NCI-H526 treated with DMSO at 0.1 percent for 48 hours (cell line): ENCODE measurements at places on chromosomes 5 and 9.

DNA sequence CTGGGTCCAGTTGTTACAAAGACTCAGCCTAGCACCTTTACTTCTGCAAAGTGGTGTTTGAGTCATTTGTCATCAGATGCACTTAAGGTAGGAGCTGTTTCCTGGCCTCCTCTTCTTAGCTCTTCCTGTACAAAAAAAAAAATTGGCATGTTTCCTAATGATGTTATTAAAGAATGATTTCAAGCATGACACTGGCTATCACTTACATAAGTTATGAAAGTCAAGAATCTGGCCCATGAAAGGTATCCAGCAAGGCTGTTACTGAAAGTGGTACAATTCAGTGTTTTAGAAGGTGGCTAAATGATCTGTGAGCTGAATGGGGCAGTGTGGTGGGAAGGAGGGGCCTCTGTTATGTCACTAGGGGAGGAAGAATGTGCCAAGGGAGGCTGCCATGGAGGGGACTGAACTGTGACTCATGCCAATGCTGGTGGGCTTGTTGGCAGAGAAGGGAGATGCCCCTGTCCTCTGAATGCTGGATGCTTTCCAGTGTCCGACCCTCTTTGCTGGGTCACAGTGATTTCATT lies 175.1 kb upstream of the MAP1B start:
- no peak for DNase-seq

- no peak for DNase-seq
These were observed 15.0 kb downstream of the S1PR3 start for GRCh38 chr9:89006267-89006666.

DNA sequence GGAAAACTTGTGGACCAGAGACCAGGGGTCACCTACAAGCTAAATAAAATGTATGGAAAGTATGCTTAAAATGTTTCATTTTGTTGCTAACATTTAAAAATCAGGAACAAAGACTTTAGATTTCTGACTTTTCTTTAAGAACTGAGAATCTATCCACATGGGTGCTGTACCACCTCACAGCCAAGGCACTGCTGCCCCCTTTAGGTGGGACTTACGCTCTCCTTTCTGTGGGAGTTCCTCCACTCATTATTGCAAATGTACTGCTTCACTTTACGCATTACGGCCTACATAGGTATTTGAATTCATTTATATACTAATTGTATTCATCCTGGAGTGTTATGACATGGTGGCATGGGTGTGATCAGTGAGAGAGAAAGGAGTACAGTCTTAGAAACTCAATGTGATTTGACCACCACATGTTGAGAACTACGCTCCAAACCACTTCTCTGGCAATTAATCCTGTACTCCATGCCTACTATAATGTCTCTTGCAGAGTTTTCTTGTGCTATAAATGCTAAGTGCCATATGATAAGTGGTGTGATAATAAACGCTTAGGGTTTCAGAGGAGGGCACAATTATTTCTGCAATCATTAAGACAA lies 24.7 kb upstream of the CETN3 start:
- peak; percentile 2 for DNase-seq

- peak; percentile 5 for DNase-seq
These were observed 427 bp downstream of the SERINC5 start for GRCh38 chr5:80255431-80255810.

- DNase-seq = no peak
These were observed 21.4 kb upstream of the FAM81B start for GRCh38 chr5:95369782-95370181.

GRCh38 chr9:115740986-115741385 lies 412.6 kb upstream of the PAPPA start:
- no peak for DNase-seq

DNA sequence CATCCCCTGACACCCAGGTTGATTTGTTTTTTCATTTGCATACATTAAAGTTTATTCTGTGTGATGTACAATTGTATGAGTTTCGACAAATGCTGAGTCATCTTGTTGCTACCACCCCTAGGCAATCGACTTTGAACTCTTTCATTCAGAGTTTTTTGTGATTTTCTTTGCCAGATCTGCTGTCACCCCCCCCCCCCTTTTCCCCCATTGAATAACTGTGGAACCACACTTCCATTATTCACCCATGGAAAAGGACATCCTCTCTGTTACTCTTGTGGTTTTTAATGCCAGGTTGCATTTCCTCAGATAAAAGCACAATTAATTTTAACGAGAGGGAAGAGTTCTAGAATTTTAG lies 13.7 kb upstream of the FAM120AOS start:
- DNase-seq = peak; percentile 29

GRCh38 chr5:115666023-115666422 lies 40.2 kb upstream of the TMED7 start:
- DNase-seq = no peak

GRCh38 chr9:36728651-36729520 lies 156.2 kb downstream of the MELK start:
- DNase-seq = peak; percentile 41

DNA sequence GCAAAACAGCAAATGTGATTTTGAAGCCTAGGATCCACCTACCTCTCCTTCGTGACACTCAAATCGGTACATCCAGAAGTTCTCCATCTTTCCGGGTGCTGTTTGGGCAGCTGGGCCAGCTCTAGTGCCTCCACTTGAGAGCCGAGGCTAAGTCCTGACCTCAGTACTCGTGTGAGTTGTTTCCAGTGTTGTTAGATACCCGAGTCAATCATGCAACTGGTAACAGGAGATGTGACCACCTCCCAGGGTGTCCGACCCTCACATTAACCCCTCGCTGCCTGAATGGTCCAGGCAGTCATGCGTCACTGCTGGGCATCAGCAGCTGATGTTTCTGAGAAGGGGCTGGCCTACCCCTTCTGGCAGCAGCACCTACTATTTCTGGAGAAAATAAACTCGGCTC lies 170.3 kb downstream of the ENTREP1 start:
- DNase-seq = no peak

- DNase-seq = no peak
These were observed 205.7 kb downstream of the AGTPBP1 start for GRCh38 chr9:85536076-85536475.

DNA sequence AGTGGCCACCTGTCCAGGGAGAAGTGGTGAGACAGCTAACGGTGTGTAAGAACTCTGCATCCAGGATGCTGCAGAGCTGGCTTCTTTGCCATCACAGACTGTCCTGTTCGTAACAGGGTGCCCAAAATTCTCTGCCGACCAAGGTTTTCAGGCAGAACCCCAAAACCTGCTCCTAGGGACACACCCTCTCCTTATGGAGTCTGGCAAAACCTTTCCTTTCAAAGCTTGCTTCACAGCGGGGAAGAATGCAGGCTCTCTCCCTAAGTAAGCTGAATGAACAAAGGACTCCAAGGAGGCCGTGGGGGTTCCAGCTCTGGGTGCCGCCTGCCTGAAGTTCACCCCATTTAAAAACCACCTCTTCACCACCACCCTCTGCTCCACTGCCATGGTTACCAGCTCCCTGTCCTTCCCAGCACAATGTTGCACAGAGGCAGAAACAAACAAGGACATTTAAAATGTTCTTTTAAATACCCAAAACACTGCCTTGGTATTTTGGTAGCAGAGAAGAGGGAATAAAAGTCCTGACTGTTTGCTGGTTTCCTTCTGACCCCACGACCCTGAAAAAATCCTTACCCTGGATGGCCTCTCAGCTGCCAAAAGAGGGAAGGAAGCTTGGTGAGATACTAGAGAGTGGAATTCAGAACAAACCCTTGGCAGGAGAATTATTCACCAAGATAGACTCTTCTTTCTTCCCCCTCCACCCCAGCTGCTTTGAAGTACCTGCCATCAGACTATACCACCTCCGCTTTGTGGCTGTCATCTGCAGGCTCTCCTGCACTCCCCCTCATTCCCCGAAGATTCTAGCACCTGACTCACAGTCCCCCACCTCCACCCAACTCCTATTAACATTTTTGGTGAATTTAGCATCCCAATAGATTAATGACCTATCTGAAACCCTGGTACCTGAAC lies 7.1 kb upstream of the KLF9 start:
- no peak for DNase-seq

- DNase-seq = no peak
These were observed 151.4 kb downstream of the HSD17B3 start for GRCh38 chr9:96150324-96151227.

DNA sequence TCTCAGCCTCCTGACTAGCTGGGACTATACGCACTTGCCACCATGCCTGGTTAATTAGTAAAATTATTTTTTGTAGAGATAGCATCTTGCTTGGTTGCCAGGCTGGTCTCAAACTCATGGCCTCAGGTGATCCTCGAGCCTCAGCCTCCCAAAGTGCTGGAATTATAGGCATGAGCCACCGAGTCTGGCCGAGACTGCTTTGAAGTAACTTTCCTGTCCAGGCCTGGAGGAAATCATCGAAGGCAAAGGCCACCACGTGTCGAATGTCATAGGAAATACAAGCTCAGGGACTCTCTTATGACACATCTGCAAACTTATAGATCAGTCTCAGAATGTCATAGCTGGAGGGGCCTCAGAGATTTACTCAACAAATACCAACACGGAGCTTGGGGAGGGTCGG lies 25.1 kb downstream of the RAPGEF1 start:
- no peak for DNase-seq

- peak; percentile 83 for DNase-seq
These were observed 50.8 kb upstream of the SIMC1 start for GRCh38 chr5:176187276-176188062.

DNA sequence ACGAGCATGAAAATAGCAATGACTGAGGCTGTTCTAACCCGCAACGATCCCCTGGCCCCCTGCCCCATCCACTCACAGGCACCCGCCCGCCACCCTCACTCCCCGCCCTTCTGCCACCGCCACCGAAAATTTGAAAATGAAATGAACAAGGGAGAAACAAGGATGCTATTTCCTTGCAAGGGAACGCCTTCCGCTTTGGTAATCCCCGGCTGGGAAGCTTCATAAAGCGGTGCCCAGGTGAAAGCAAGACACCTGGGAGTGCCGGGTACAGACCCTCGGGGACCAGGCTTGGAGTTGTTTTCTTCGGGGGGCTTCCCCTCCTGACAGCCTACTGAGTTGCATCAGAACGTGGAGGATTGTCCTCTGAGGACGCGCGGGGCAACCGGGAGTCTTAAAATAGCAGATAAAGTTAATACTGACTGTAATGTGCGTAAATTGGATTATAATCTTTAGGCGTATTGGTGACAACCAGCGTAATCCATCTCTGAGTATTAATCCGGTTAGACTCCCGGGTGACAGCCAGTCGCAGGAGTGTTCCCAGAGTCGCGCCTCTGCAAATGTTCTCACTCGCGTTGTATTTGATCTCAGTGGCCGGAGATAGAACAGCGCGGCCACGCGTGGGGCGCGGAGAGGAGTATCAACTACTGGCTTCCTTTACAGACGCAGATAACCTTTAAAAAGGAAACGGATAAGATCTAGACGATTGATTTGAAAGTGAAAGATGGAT lies 885 bp upstream of the MLLT3 start:
- peak; percentile 51 for DNase-seq

- no peak for DNase-seq
These were observed 145.4 kb downstream of the SPATA31D1 start for GRCh38 chr9:82134010-82134409.

GRCh38 chr5:78905084-78905938 lies 79.8 kb downstream of the ARSB start:
- DNase-seq = no peak

DNA sequence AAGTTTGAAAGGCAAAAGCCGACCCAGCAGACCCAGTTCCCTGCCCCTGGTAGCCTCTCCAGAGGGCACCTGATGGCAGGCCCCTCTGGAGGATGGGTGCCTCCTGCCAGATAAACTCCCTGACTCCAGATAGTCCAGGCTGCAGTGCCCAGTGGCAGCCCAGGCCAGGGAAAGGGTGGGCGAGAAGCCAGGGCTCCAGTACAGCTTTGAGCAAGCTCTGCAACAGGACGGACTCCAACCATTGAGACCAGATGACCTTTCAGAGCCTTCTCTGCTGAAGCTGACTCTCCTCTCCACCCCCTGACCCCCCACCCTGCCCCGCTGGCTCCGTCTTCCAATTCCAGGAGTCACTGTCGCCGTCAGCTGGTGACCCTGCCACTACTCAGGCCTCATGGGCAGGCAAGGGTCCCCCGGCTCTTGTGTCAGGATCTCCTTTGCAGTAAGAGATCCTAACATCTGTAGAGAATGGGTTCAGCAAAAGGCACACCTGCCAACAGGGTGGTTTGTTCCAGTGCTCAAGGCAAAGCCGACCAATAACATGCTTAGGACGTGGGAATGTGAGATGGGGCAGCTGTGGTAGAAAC lies 15.5 kb upstream of the FCN1 start:
- DNase-seq = no peak

DNA sequence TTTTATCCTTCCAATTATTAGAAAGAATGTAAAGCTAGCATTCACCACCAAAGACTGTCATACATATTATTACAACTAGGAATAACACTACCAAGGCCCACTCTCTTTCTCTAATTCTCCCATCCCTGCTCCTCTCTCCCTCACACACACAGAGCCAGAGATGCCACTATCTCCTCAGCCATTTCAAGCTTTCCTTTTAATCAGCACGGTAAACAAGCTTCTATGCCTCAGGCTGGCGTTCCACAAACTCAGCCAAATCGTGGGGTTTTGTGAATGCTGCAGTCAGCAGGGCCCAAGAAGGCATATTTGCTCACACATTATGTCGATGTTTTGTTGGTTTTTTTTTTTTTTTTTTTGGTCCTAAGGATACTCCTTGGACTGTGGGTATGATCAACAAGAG lies 979.9 kb upstream of the DMAC1 start:
- DNase-seq = no peak

- no peak for DNase-seq
These were observed 38.0 kb upstream of the MROH2B start for GRCh38 chr5:41109186-41109585.

- DNase-seq = no peak
These were observed 71.3 kb upstream of the CXCL14 start for GRCh38 chr5:135650081-135650480.

DNA sequence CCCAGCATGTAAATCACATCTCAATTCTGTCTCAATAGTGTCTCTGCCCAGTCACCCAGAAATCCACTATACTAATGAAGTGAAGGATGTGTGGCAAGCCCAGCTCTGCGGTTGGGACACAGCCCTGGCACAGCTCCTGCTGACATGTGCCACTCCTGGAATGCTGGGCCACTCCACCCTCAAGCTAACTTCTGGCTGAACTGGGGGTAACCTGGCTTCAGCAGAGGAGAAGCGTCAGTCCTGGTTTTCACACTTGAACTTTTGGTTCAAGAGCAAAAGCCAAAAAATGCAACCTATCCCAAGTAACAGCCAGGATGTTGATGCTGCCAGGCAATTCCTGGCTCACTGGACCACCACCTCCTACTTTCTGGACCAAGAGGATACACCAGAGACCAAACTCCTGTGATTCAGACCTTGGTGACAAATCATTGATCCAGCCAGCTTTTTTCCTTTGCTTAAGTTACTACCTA lies 86.4 kb downstream of the ARRDC3 start:
- no peak for DNase-seq

GRCh38 chr5:54964405-54964804 lies 21.0 kb downstream of the ESM1 start:
- no peak for DNase-seq

- DNase-seq = peak; percentile 15
These were observed 356.3 kb downstream of the CSNK1G3 start for GRCh38 chr5:123868267-123868666.

DNA sequence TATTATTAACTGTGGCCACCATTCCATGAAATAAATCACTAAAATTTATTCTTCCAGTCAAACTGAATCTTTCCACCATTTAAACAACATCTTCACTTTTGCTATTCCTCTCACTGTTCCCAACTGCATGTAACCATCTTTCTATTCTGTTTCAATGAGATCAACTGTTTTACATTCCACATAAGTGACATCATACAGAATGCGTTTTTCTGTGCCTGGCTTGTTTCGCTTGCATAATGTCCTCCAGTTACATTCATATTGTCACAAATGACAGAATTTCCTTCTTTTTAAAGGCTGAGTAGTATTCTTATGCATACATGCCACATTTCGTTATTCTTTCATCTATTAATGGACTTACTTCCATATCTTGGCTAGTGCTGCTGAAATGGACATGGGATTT lies 738.2 kb downstream of the SEMA5A start:
- DNase-seq = no peak
